Activated T-cell treated with anti-CD3 and anti-CD28 coated beads, Interleukin-2, amount 50 U/mL, for 1 hour (primary cell): ENCODE measurements at places on chromosomes 7 and 10.

DNA sequence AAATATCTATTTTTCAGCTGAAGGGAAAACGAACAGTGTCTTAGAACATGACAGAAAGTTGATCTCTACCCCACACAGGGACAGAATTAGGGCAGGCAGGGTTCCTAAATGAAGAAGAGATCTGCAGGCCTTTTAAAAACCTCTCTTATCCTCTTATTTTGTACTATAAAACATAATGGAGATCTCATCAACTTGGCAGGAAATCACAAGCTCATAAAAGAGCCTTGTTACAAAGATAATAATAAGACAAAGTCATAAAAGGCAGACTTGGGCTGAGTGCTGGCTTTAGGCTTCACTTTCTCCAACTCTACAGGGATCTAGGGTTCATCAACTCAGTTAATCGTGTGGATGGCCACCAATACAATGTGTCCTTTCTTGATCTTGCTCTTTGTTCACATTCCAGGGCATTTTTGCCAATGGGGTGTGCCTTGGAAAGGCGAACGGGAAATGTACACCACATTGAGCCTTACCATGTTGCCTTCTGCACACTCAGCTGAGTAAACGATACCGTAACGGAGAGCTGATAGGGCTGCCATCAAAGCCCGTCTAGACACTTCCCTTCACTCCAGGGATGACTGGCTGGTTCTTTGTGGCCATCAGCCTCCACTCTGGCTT is 7.1 kb upstream of the TEX36 start:
- no peak for DNase-seq

GRCh38 chr10:130014263-130015074 is 50.4 kb upstream of the EBF3 start:
- no peak for DNase-seq

- DNase-seq = no peak
Observed at GRCh38 chr7:94906065-94906851, 1.1 kb upstream of the PPP1R9A start.

DNA sequence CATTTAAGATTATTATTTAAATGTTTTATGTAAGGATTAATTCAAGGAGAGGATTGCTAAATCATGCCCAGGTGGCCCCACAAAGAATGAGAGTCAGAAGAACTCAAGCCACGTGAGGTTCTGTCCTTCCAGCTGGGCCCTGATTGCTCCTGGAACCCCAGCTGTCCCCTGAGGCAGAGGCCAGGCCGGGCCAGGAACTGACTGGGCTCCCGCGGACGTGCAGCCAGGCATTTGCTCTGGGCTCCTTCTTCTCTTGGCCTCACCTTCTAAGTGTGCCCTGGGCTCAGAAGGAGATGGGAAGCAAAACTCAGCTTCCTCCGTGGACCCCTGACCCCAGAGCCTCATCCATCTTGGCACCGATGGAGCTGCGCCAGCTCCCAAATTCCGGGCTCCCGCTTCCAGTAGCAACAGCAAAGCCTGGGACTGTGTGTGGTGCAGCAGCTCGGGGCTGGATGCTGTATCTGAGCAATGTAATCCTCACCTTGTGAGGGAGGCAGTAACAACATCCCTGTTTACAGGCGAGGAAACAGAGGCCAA is 250.6 kb upstream of the PPP2R2D start:
- no peak for DNase-seq

DNA sequence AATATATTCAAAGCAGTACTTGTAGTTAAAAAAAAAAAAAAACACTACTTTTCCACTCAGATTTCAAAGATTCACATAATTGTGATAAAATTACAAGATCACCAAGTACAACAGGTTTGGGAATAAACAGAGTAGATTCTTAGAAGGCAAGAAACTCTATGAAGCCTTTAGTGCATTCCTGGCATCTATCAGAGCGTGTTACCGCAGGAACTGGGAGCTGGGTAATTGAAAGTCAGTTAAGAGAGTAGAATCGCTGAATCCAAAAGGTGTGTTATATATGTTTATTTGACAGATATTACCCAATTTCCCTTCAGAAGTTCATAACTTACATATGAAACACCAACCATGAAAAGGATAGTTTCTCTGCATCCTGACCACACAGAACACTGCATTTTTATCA is 159.2 kb upstream of the PLXNA4 start:
- DNase-seq = no peak

DNA sequence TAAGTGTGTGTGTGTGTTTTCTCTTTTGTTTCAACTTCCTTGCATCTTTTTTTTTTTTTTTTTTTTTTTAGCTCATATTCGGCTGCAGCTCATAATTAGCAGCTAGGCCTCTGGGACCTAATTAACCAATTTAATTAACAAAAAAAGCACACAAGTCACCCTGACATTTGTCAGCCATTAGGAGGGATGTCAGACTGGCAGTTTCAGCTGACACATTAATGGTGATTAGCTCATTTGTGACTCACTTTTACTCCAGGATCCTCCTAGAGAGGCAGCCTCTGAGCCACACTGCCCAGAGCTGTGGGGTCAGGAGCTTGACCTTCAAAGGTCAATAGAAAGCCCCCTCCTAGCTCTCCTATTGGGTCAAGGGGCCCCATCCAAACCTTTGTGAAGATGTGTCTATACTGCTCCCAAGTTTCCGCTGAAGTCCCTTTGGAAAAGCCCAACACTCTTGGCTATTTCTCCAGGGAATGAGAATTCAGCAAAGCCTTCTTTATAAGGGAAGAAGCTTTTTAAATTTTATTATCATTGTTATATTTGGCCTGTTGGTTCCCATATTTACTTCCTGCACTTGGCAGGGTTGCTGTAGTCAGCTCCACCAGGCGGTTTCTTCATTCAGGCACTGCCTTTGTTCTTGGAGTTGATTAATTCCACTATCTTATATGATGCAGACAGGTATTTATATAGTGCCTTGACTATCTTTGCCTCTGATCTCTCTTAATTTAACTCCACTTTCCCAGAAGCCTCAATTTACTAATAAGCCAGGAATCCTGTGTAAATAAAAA is 109.5 kb upstream of the HABP2 start:
- no peak for DNase-seq
